Astrocyte of the hippocampus (primary cell): ENCODE measurements at places on chromosomes 1 and 21.

DNA sequence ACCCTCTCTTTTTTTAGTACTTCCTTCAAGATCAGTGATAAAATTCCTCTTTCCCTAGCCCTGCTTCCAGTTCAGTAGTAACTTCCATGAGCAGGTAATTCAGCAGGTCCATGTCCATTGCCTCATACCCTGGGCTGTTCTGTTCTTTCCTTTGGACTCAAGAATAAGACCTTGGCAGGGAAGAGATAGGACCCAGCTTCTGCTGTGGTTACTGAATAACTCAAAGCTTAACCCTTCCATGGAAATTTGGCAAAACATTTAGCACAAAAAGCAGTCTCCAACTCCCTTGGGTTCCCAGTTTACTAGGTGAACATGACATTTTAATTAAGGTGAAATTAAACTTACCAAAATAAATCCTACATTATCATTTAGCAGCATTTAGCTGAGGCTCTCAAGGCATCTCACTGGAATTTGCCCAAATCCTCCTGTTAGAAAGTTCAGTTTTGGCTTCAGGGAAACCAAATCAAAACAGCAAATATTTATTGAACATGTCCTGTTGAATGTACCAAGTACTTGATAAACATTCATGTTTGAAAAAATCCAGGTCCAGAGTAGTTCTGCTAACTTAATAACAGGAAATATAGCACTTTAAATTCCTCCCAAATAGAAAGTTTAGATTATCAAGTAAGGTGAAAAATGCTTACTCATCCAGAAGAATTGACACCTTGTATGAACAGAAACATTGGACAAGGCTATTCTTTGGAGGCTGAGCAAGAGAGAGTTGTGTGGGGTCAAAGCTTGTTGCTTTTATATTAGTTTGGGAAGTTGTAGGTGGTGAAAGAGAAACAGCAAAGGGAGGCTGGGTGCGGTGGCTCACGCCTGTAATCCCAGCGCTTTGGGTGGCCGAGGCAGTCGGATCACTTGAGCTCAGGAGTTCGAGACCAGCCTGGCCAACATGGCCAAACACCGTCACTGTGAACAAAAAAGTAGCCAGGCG is 8.4 kb upstream of the SERPINC1 start:
- no peak for DNase-seq

DNA sequence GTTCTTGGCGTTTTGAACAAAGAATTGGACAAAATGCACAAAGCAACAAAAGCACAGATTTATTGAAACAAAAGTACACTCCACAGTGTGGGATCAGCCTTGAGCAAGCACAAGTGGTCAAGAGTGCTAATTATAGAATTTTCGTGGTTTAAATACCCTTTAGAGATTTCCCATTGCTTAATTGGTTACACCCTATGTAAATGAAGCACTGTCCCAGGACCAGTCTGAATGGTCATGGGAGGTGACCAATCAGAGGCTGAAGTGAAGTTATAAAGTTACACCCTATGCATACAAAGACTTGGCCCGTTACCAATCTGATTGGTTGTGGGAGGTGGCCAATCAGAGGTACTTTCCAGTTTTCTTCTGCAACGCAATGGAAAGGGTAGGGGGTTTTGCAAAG is 223.6 kb downstream of the CENPF start:
- DNase-seq, result no peak

- no peak for DNase-seq
Observed at GRCh38 chr1:54122135-54122751, 30.6 kb downstream of the CDCP2 start.

DNA sequence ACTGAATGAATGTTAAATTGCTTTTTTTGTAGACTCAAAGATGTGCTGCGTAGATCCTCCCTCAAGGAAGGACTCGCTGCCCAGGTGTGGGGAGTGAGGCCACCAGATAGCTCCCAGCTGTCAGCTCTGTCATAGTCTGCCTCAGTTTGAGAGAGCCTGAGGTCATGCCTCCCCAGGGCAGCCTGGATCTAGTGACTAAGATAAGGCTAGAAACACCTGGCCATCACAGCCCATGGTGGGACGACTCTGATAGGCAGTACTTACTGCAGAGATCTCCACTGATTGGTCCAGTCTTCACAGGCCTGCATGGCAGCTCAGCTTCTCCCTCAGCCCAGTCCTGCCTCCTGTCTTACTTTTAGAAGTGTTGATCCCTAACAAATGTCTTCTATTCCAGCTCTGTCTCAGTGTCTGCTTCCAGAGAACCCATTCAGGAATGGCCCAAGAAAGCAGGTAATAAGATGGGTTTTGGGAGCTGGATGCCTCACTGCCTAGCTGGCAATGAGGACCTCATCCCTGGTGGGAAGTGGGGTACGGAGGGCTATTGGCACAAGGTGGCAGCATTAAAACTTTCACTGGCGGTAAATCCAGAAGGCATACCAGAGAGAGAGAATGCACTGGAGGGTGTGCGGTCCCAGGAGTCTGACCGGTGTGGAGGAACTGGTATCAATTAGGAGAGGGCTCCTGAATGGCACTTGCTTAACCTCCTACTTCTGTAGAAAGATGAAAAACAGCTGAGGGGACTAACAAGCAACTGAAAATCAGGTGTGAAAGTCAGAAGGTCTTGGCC is 55.3 kb upstream of the GPR37L1 start:
- no peak for DNase-seq

GRCh38 chr1:180282401-180283044 is 52.5 kb downstream of the LHX4 start:
- DNase-seq, result no peak

- no peak for DNase-seq
Observed at GRCh38 chr1:102783487-102783886, 324.8 kb downstream of the COL11A1 start.

DNA sequence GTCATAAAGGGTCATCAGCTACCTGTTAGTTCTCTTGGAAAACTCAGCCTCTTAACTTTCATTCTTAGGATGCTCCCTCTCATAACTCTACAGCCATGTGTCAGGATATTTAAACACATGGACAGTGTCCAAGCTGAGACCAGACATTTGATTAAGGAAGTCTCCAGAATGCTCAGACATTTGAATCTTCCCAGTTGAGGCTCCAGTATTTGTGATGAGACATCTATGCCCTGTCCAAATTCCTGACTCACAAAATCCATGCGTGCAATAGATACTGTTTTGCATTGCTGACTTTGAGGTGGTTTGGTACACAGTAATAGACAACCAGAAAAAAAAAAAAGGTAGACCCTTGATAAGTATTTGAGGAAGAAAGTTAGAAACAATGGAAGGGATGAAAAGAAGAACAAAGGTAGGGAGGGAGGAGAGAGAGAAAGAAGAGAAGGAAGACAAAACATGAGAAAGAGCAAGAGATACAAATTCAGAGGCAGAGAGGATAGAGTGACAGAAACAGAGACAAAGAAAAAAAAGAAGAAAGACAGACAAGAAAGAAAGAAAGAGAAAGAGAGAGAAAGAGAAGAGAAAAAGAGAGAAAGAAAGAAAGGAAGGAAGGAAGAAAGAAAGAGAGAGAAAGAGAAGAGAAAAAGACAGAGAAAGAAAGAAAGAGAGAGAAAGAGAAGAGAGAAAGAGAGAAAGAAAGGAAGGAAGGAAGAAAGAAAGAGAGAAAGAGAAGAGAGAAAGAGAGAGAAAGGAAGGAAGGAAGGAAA is 275.5 kb upstream of the PRMT6 start:
- DNase-seq, result no peak

GRCh38 chr1:66256629-66257572 is 277.1 kb upstream of the SGIP1 start:
- no peak for DNase-seq

DNA sequence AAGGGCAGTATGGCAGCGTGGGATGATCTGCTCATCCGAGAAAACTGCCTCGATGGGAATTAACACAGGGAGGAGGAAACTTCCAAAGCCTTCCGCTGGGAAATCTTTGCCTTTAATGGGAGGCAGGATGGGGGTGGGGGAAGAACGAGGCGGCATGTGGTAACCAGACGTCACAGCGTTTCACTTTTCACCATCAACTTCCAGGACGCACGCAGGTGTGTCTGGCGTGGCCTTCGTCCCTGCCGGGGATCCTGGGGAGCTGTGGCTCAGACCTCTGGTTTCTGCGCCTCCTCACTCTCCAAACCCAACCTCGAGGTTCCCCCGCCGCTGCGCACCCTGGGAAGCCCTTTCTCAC is 282 bp downstream of the RSPH1 start:
- no peak for DNase-seq

DNA sequence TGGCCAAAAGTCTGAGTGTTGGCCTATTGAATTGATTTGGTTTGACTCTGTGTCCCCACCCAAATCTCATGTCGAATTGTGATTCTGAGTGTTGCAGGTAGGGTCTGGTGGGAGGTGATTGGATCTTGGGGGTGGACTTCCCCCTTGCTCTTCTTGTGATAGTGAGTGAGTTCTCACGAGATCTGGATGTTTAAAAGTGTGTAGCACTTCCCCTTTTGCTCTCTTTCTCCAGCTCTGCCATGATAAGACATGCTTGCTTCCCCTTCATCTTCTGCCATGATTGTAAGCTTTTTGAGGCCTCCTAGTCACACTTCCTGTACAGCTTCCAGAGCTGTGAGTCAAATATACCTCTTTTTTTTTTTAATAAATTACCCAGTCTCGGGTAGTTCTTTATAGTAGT is 297.1 kb upstream of the ZRANB2 start:
- no peak for DNase-seq

- DNase-seq, result peak; percentile 26
Observed at GRCh38 chr1:73162564-73162963, 880.2 kb upstream of the NEGR1 start.

DNA sequence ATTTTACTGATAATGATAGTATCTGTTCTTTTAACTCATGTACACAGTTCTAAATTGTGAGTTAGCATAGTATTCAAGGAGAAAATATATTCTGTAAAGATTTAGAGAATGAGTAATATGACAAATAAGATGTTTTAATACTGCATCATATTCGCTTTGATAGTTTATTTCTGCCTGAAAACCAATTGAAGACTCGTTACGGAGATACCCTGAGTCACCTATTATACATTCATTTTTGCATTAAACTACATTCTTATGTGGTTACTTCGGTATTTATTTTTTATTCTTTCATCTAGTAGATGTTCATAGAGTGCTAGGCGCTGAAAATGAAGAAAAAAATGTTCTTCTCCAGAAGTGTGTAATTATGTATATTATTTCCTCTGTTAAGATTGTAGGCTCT is 5.3 kb downstream of the UHMK1 start:
- peak; percentile 6 for DNase-seq

GRCh38 chr1:166974647-166975345 is 544 bp downstream of the ILDR2 start:
- DNase-seq, result peak; percentile 53

- no peak for DNase-seq
Observed at GRCh38 chr1:236204039-236204438, 61.7 kb downstream of the GPR137B start.

- no peak for DNase-seq
Observed at GRCh38 chr1:165856021-165856420, 28.6 kb downstream of the UCK2 start.

GRCh38 chr1:156809711-156810366 is 6.8 kb downstream of the SH2D2A start:
- no peak for DNase-seq

GRCh38 chr1:165342587-165342986 is 13.9 kb downstream of the LMX1A start:
- no peak for DNase-seq

GRCh38 chr1:74505928-74506710 is 6.3 kb downstream of the LRRC53 start:
- DNase-seq, result peak; percentile 83

GRCh38 chr1:12135612-12136011 is 31.2 kb upstream of the TNFRSF1B start:
- no peak for DNase-seq
